ENCODE measurements at places on chromosomes 6 and 20. TPM values are rescaled to one million over a fixed set of nuclear protein-coding genes. Genes with fewer than 3 reads are reported as not detected.

MMP24 gene
- 0.10 TPM for polyA plus RNA-seq

DNA sequence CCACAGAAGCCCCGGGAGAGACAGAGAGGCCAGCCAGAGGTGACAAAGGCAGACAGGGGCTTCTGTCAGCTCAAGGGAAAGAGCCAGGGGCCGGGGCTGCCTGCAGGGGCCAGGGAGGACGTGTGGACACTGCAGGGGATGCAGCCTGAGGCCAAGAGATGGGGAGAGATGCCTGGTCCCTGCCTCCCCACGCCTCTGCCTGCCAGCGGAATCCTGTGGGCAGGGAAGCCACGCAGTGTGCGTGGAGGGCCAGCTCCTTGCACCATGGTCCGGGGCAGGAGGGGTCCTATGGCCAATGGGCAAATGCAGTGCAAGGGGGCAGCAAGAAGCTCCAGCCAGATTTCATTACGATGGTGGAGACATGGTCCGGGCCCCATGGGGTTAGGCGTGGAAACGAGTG lies 224.9 kb downstream of the CDH4 start:
- DNase-seq, result no peak

PRRT1 gene
- 0.82 TPM for polyA plus RNA-seq

CLDN20 gene
- not detected for polyA plus RNA-seq

DNA sequence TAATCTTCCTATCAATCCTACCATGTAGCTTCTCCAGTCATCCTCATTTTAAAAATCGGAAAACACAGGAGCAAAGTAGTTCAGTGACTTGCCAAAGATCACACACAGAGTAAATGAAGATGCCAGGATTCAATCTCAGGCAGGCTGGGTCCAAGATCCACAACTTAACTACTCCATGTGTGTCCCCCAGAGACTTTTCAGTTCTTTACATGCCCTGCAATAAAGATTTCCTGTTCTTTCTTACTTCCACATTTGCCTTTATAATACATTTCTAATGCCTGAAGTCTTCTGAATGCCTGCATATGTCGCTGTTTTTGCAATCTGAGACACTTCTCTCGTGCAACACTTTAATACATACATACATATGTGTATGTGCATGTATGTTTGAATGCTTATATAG lies 121.7 kb upstream of the MARCKS start:
- DNase-seq, result no peak

GRCh38 chr6:113854531-113855499 lies 2.3 kb upstream of the MARCKS start:
- peak; percentile 89 for DNase-seq

- no peak for DNase-seq
Observed at GRCh38 chr20:6718662-6719368, 48.7 kb upstream of the BMP2 start.

GRCh38 chr6:101422811-101423210 lies 29.3 kb downstream of the GRIK2 start:
- no peak for DNase-seq

- DNase-seq, result peak; percentile 91
Observed at GRCh38 chr6:37077905-37078296, 72.4 kb downstream of the FGD2 start.

DNA sequence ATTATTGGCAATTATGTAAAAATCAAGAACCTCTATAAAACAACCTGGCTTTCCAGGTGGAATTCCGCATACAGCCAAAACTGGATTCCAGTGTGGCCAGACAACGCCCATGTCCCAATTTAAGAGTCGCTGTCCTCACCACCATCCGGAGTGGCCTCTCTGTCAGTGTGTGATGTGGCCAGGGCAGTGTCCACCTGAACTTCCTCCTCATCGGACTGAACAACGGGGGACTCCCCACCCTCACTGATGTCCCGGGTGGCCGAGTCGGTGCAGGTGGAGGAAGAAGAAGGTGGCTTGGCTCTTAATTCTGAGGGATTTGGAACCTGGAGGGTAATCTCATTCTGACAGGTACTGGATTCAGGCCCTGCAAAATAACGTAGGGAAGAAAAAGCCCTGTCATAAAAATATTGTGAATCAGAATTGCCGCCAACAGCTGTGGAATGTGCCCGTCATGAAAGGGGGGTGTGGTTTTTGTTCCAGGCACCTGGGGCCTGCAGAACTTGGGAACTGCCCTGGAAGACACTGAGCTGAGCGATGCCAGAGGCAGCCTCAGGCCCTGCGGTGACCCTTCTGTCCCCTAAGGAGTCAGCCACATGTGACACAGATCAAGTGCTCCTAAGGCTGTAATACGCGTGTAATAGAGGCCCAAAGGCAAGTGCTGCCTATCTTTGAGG lies 139.8 kb downstream of the DTNBP1 start:
- no peak for DNase-seq

SLC52A3 gene
- 1.7 TPM for polyA plus RNA-seq

GRCh38 chr6:16852671-16853070 lies 91.4 kb upstream of the ATXN1 start:
- no peak for DNase-seq

GRCh38 chr6:15344192-15344519 lies 98.3 kb downstream of the JARID2 start:
- no peak for DNase-seq

KIF6 gene
- polyA plus RNA-seq, result 0.06 TPM

EBF4 gene
- 2.9 TPM for polyA plus RNA-seq

- no peak for DNase-seq
Observed at GRCh38 chr6:53216301-53216700, 67.7 kb upstream of the GCM1 start.

DUSP15 gene
- 0.68 TPM for polyA plus RNA-seq

- DNase-seq, result no peak
Observed at GRCh38 chr6:79607000-79607399, 24.1 kb upstream of the SH3BGRL2 start.

DNA sequence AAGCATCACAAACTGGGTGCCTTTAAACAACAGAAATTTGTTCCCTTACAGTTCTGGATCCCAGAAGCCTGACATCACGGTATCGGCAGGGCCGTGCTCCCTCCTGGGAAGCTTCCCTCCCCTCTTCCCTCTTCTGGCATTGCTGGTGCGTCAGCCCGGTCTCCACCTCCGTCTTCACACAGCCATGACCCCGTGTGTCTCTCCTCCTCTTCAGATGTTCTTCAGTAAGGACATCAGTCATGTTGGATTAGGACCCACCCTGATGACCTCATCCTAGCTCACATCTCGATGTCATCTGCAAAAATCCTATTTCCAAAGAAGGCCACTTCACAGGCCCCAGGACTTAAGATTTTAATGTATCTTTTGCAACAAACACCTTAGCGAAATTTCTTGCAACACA lies 38.4 kb upstream of the TBXT start:
- no peak for DNase-seq

GRCh38 chr6:1039191-1039590 lies 272.7 kb upstream of the FOXQ1 start:
- no peak for DNase-seq

DNA sequence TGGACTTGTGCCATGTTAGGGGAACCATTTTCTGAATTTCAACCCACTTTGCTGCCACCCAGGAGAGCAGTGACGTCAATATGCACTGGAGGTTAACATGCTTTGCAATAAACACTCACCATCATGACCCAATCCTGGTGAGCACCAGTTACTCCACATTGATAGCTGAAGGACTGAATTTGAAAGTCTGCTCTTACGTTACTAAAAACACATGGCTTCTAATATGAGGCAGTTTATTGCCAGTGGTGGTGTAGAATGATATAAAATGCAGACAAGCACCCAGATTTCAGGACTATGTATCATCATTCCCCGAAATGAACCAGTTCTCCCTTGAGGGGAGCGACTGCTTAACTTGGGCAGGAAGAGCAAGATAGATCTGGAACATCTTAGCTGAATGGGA lies 23.8 kb downstream of the RFPL4B start:
- no peak for DNase-seq

DNA sequence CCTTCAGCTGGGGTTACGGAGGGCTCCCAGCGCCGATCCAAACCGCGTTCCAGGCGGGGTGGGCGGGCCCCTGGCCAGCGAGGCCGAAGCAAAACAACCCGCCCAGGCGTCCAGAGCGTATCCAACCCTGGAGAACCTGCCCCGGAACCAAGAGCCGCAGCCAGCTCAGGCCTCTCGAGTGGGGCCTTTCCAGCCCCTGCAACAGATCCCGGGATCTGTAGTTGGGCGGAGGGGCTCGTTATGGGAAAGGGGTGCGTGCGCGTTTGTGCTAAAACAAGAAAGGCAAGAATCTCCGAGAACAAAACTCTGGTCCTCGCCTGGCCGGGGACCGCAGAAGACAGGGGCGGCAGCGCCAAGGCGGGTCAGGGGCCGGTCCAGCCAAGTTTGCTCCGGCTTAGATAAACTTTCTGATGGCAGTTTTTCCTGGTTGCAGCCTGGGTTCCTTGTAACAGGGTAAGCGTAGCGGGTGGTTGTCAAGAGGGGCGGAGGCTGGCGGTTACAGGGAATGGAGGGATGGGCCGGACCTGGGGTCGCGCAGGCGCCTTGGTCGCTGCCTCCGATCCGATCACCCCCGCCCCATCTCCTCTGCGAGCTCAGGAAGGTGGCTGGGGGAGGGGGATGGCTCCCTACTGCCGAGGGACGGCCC lies 448 bp upstream of the RIN2 start:
- peak; percentile 93 for DNase-seq

- DNase-seq, result no peak
Observed at GRCh38 chr6:147561726-147562125, 53.2 kb downstream of the SAMD5 start.

GRCh38 chr6:105780146-105780860 lies 305.8 kb upstream of the PRDM1 start:
- no peak for DNase-seq

CASS4 gene
- polyA plus RNA-seq, result 0.38 TPM

SLC44A4 gene
- polyA plus RNA-seq, result not detected

MOCS3 gene
- 1.2 TPM for polyA plus RNA-seq

GRCh38 chr6:26352315-26352714 lies 12.7 kb upstream of the BTN3A2 start:
- DNase-seq, result no peak

- no peak for DNase-seq
Observed at GRCh38 chr20:56418385-56418861, 6.4 kb downstream of the CASS4 start.

DNA sequence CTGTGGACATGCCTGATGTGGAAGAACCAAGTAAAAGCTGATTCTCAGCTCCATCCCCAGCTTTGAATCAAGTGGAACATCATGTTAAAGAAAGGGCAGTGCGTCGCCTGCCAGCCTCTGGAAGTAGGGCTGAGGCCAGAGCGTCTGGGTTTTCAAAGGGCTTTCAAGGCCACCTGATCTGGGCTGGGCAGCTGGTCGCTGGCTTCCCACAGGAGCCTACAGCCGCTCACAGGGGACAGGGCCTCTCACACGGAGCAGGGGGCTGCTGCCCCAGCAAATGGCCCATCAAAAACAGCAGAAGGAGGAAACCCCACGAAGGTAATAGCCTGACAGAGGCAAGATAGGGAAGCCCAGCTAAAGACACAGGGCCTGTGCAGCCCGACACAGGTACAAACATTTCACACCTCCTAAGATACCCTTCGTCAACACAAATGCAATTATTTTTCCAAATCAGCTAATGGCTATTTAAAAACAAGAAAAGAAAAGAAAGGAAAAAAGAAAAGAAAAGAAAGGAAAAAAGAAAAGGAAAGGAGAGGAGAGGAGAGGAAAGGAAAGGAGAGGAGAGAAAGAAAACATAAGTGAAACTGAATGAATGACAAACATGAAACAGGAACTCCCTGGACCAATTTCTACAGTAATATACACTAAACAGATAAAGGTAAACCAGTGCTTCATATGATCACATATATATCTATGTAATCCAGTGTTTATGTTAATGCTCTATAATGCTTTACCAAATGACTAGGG lies 24.8 kb downstream of the RRBP1 start:
- no peak for DNase-seq

DNA sequence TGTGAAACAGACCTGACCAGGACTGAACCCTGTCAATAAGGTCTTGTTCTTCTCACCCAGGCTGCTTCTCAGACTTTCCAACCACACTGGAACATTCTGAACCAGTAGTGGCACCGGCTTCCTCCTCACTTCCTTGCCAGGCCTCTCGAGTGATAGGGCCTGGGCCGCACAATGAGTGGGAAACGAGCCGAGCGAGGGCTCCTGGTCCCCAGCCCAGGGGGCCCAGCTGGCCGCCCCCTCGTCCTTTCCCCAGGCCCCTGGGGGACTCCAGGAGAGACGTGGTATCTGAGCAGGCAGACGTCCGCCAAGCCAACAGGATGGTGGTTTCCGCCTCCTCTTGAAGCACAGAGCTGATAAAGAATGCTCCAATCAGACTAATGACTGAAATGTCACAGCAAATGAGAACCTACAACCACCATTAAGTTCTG lies 117.9 kb downstream of the GMDS start:
- peak; percentile 73 for DNase-seq

- no peak for DNase-seq
Observed at GRCh38 chr6:40135491-40136072, 201.3 kb upstream of the MOCS1 start.

PREX1 gene
- 11.2 TPM for polyA plus RNA-seq

SRC gene
- 3.0 TPM for polyA plus RNA-seq

PSORS1C2 gene
- polyA plus RNA-seq, result not detected

DNA sequence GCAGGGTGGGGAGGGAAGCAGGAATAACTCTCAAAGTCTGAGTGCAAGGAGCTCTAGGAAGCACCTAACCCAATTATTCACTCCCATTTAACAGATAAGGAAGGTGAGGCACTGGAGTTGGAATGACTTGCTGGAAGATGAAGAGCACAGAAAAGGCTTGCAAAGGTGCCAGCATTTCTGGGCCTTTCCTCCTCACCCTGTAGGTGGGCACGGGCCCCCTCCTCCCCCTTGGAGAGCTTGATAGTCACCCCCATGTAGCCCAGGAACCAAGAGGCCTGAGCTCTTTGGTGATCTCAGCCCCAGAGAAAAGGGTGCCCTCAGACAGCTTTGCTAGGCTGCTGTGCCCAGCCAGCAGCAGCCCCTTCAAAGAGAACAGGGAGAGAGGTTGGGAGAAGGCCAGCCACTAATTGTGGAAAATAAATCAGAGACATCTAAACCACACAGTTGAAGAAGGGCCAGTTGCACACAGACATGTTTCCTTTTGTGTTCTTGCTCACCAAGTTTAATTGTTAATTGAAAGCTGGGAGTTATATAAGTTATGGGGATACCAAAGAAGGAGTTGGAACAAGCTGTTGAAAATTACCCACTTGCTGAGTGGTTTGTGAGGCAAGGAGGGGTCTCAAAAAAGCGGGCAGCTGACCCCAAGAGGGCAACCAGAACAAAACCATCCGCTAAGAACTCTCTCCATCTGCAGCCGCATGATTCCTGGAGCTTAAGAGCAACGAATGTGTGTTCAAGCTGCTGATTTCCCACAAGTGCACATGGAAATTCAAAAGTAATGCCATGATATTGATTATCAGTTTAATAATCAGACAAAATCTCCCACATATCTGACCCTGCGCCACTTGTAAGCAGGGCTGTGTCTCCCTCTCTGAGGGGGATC lies 77.0 kb downstream of the MRPL14 start:
- peak; percentile 4 for DNase-seq

SYCP2L gene
- polyA plus RNA-seq, result 0.50 TPM

DNA sequence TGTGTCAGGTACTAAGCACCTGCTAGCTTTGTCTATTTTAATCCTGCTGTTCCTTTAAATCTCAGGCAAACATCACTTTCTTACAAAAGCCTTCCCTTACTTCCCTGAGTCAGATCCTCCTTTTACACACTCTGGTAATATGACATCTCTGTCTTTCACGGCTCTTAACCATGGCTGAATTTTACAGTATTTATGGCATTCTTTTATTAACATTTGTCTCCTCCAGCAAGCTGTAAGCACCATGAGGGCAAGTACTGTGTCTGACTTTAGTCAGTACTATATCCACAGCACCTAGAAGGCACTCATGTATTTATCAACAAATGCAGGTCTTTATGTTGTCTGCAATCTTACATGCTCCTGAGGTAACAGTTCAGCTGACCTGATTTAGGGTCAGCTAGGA lies 33.7 kb upstream of the HBS1L start:
- DNase-seq, result no peak

- DNase-seq, result no peak
Observed at GRCh38 chr6:106125925-106126435, 39.8 kb downstream of the PRDM1 start.

All from heart left ventricle (tissue), 16 donors.